ENCODE measurements at places on chromosomes 13 and 19. TPM values are rescaled to one million over a fixed set of nuclear protein-coding genes. Genes with fewer than 3 reads are reported as not detected.

The KANK3 gene
- total RNA-seq = 3.7 TPM

The KIR2DL4 gene
- total RNA-seq = not detected

The C1QTNF9 gene
- 0.18 TPM for total RNA-seq

The CEACAM1 gene
- 28.1 TPM for total RNA-seq

GRCh38 chr13:80428349-80429096, 87.6 kb upstream of the SPRY2 start:
- no peaks in the 10 kb centered on the region for H3K27me3 ChIP-seq
- H3K4me1 ChIP-seq = no peaks in the 10 kb centered on the region
- H3K4me3 ChIP-seq = no peak overlapping the region
- H3K36me3 ChIP-seq = no peaks in the 10 kb centered on the region
- no peak for DNase-seq

DNA sequence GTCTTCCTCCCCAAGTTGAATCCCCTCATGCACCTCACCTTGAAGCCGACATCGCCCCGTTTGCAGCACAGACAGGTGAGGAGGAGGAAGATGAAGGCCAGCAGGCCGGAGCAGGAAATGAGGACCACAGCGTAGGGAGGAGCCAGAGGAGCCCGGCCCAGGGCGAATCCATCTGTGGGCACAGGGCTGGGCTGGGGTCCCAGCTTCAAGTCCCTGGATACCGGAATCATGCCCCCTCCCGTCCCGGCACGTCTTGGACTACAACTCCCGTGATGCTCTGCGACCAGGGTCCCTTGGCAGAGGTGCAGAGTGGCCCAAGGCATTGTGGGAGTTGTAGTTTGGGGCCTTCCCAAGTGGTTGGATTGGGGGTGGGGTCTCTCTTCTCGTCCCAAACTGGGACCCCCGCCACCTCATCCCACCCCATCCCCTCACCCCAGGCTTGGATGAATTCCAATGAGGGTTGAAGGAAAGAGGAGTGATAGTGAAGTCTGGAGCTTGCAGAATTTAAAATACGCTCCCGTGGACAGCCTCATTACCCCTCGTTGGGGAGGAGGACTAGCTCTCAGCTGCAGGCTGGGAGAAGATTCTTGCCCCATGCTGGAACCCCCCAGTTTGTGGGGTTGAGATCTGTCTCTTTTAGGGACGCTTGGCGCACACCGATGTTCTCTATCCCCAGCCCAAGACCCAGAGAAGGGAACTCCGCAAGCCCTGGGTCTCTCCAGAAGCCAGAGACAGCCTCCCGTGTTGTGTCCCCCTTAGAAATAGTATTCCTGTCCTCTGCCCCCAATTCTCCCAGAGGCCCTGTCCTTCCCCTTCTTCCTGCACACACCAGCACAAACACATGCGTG, 990 bp downstream of the LMTK3 start:
- H3K4me3 ChIP-seq = no peak overlapping the region
- no peaks in the 10 kb centered on the region for H3K27me3 ChIP-seq
- no peaks in the 10 kb centered on the region for H3K36me3 ChIP-seq
- peaks cover 3% of the 10 kb centered on the region for H3K4me1 ChIP-seq
- no peak overlapping the region for H3K27ac ChIP-seq
- peak; percentile 57 for DNase-seq

DNA sequence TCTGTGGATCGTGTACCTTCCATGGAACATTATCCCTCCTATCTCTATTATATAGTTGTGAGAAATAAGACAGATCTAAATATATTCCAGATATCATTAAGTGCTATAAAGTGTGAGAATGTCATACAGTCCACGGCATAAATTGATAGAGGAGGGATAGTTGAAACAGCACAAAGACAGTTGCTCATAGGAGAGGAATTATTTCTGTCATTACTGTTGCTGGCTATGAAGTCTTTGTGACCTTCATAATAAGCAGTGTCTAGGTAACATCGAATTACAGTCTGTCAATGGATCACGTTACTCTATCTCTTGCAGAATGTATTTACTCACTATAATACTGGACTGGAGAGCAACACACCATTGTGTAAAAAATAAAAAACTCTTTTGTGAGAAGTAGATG, 671.5 kb upstream of the PCDH20 start:
- H3K36me3 ChIP-seq = no peaks in the 10 kb centered on the region
- no peak overlapping the region for H3K27ac ChIP-seq
- no peak for DNase-seq
- no peak overlapping the region for H3K4me3 ChIP-seq
- no peaks in the 10 kb centered on the region for H3K27me3 ChIP-seq

DNA sequence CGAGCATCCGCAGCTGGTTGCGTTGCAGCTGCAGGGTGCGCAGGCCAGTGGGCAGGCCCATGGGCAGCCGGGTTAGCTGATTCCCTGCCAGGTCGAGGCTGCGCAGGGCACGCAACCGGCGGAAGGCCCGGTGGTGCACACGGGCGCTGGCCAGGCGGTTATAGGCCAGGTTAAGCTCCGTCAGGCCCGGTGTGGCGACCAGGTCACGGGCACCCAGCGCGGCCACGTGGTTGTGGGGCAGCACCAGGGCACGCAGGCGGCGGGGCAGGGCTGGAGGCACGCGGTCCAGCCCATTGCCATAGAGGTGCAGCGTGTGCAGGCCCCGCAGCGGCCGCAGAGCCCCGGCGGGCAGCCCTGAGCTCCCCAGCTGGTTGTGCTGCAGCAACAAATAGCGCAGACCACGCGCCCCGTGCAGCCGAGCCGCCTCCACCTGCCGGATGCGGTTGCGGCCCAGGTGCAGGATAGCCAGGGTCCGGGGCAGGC, 5.3 kb downstream of the PODNL1 start:
- H3K36me3 ChIP-seq = no peaks in the 10 kb centered on the region
- no peak overlapping the region for H3K27ac ChIP-seq
- H3K4me3 ChIP-seq = no peak overlapping the region
- no peaks in the 10 kb centered on the region for H3K4me1 ChIP-seq
- no peaks in the 10 kb centered on the region for H3K27me3 ChIP-seq
- no peak for DNase-seq

DNA sequence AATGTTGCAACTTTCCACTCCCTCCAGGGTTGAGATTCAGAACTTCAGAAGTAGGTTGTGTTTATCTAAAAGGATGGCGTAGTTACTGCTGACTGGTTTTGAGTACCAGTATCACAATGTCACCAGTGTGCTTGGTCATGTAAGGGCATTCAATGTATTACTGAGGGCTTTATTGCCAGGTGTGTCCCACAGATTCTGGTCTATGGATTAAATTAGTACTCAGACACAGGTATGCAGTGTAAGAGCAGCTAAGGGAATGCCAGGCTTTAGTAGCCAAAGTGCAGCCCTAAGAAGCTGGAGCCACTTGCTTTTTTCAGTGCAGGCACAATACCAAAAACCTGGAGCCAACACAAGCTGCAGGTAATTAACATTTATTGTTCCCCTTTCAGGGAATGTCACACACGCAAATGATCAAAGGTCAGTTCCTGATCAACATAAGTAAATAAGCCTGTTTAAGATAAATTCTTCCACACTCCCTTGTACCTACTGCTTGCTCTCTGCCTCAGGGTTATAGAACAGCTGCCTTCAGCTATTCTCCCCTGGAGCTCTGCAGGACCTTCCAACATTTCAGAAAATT, 130.1 kb upstream of the ZNF91 start:
- H3K27ac ChIP-seq = no peak overlapping the region
- H3K4me3 ChIP-seq = no peak overlapping the region
- H3K4me1 ChIP-seq = no peaks in the 10 kb centered on the region

- no peaks in the 10 kb centered on the region for H3K4me1 ChIP-seq
- no peaks in the 10 kb centered on the region for H3K27me3 ChIP-seq
- H3K36me3 ChIP-seq = no peaks in the 10 kb centered on the region
- DNase-seq = no peak
- H3K4me3 ChIP-seq = no peak overlapping the region
- H3K27ac ChIP-seq = no peak overlapping the region
Observed at GRCh38 chr13:80877209-80877943, 536.5 kb upstream of the SPRY2 start.

- H3K27me3 ChIP-seq = no peaks in the 10 kb centered on the region
- no peaks in the 10 kb centered on the region for H3K4me1 ChIP-seq
- DNase-seq = no peak
- H3K36me3 ChIP-seq = no peaks in the 10 kb centered on the region
- no peak overlapping the region for H3K27ac ChIP-seq
- H3K4me3 ChIP-seq = no peak overlapping the region
Observed at GRCh38 chr19:33324628-33325027, 22.3 kb upstream of the CEBPA start.

DNA sequence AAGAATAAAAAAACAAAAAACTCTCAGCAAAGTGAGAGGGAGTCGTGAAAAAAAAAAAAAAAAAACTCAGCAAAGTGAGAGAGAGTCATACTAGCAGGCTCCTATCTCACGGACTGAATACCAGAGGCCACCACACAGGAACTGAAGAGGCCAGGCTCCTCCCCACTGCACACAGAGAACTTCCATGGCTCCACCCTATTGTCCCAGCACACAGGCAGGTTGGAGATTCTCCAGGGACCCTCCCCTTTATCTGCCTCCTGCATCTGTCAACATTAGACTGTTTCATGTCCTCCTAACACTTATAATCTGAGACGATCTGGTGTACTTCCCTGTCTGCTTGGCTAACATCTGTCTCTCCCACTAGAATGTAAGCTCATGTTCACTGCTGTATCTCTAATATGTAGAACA, 37.0 kb upstream of the FARP1 start:
- H3K4me1 ChIP-seq = no peaks in the 10 kb centered on the region
- no peaks in the 10 kb centered on the region for H3K36me3 ChIP-seq
- no peak overlapping the region for H3K4me3 ChIP-seq
- H3K27me3 ChIP-seq = no peaks in the 10 kb centered on the region
- no peak for DNase-seq

- H3K4me1 ChIP-seq = no peaks in the 10 kb centered on the region
- DNase-seq = no peak
- no peak overlapping the region for H3K27ac ChIP-seq
- peaks cover 6% of the 10 kb centered on the region for H3K36me3 ChIP-seq
Observed at GRCh38 chr13:19822673-19823072, 39.9 kb upstream of the PSPC1 start.

DNA sequence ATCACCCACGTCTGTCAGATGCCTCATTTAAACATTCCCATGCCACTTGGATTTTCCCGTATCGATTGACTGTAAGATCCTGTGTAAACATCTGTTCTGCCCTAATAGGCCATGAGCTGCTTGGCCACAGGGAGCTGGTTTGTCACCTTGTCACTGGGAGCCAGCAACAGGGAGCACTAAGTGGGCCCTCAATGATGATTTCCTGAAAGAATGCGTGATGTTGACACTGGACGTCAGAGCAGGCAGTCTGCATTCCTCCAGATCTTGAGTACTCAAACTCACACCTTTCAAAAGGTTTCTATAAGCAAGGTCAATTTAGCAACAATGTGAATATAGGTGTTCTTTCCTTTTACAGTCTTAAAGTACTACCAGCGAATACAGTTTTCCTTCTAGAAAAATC, 78.8 kb downstream of the TUBGCP3 start:
- no peaks in the 10 kb centered on the region for H3K4me1 ChIP-seq
- H3K36me3 ChIP-seq = no peaks in the 10 kb centered on the region
- no peak overlapping the region for H3K27ac ChIP-seq
- no peak for DNase-seq
- H3K4me3 ChIP-seq = no peak overlapping the region

DNA sequence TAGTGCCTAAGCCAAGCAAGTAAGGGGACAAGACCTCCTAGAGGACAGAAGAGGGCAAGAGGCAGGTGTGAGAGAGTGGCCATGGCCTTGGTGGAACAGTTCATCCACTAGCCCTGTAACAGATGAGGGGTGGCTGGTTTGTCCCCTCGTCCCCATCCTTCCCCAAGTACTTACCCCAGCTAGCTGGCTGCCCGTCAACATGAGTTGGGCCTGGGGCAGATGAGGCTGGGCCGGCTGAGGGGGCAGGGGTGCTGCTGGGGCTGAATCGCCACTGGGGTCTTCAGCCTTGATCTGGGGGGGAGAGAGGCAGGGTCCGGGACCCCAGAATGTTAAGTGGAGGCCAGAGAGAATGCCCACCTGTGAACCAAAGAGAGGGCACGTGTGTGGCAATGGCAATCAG, 15.2 kb downstream of the POU2F2 start:
- H3K27me3 ChIP-seq = no peaks in the 10 kb centered on the region
- H3K27ac ChIP-seq = no peak overlapping the region
- no peak overlapping the region for H3K4me3 ChIP-seq
- no peaks in the 10 kb centered on the region for H3K36me3 ChIP-seq
